ENCODE measurements at places on chromosomes 3 and 15.

DNA sequence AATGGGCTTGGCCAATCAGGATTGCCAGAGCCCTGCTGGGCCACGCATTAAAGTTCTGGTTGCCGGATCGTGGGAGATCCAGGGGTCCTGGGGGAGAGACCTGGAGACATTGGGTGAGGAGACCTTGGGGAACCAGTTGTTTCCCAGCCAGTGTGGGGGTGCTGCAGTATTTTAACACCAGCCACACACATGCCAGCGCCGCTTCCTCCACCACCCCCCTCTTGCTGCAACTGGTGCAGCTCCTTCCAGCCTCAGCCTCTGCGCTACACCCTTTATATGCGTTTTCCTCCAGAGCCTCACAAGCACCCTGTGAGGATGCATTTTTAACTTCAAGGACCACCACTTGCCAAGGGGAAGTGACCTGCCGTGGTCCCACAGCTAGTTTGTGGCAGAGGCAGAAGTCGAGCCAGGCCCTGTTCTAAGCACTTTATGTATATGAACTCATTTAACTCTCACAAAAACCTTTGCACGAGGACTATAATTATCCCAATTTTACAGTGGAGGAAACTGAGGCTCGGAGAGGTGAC lies 29.4 kb upstream of the GRIP2 start:
- DNase-seq: no peak

GRCh38 chr3:121436641-121437040 lies 109.1 kb downstream of the POLQ start:
- no peak for DNase-seq

DNA sequence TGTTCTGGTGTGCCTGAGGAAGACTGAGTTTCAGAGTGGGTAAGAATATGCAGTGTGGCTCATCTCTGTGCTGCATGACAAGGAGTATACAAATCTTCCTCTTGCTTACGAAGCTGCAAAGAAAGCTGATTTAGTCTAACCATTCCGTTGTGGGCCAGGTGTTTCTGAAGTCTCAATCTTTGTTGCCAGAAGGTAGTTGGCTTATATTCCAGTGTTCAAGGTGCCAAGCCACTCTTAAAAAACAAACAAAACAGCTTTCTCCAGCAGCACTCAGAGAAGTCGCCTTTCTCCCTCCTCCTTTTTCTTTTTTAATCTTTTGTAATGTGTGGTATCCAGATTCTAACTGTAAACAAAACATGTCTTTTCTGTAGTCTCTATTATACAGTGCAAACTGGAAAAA lies 872.4 kb downstream of the NAALADL2 start:
- DNase-seq: no peak

GRCh38 chr3:145854499-145854898 lies 306.5 kb downstream of the PLOD2 start:
- no peak for DNase-seq

GRCh38 chr3:73475717-73476116 lies 149.0 kb downstream of the PDZRN3 start:
- DNase-seq: no peak

DNA sequence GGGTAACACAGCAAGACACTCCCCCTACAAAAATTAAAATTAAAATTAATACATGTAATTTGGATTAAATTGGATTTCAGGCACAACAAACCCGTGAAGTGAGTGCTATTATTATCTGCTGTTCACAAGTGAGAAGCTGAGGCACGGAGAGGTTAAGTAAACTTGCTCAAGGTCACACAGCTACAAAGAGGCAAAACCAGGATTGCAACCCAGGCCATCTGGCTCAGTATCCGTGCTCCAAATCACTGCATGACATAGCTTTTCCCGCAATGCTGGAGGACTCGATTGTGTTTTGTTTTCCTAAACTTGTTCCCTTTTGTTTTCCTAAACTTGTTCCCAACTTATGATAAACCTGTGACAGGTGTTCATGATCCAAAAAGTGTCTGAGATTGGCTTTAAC lies 19.9 kb upstream of the C15orf39 start:
- DNase-seq: no peak

- DNase-seq: no peak
These were observed 622.2 kb downstream of the ZPLD1 start for GRCh38 chr3:103057003-103057402.

DNA sequence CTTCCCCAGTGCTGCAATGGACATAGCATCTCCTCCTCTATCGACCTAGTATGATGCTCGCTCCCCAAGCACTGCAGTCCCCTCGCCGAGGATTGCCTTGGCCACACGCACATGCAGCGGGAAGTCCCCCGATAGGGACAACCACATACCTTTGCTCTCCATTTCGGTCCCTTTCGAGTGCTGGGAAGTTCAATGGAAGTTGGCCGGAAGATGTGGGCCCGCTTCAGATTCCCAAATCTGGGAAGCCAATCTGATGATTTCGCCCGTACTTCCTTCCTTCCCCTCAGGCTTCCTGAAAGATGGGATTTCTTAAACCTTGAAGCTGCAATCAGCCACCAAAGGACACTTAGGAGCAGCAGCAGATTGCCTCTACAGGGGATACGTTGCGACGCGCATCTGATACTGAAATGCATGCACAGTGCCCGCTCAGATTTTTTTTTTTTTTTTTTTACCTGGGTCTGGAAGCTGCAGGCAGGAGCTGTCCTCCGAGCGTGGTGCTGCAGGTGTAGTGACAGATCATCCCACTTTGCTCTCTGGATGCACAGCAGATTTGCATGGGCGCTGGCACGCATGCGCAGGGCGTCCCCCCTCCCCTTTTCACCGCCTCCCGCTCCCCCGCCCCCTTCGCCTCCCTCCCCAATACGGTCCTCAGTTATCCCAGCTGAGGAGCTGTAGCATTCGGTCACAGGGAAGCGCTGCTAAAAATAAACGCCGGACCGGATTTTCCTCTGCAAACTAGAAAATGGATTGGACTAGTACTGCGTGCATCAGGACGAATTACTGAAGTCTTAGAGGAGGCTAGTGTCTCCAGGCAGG lies at the start of gene FGF12:
Gene FGF12 (minus strand): TSS at position 510 of the 816 bp plus-strand sequence.
- peak; percentile 57 for DNase-seq

DNA sequence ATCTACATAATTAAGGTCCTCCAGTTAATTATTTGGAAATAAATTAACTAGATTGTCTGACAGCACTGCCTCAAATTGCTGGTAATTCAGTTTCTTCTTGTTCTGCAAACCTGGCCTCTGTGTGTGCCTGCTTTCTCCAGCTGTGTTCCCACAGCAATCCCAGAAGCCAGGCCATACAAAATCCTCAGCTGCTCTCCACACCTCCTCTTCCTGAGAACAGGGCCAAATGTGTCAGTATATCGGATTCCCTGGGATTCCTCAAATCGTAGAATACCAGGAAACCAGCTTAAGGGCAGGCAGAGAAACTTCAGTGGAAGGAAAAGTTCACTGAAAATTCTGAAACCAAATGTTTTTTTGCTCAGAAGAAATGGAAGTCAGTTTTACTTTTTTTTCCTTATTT lies 261.4 kb downstream of the ZMAT3 start:
- peak; percentile 11 for DNase-seq

GRCh38 chr15:29470794-29471193 lies 201.2 kb upstream of the NSMCE3 start:
- no peak for DNase-seq

GRCh38 chr3:67920311-67920710 lies 265.9 kb upstream of the SUCLG2 start:
- DNase-seq: no peak

- peak; percentile 45 for DNase-seq
These were observed 173.6 kb downstream of the KLHL25 start for GRCh38 chr15:85621094-85621493.

DNA sequence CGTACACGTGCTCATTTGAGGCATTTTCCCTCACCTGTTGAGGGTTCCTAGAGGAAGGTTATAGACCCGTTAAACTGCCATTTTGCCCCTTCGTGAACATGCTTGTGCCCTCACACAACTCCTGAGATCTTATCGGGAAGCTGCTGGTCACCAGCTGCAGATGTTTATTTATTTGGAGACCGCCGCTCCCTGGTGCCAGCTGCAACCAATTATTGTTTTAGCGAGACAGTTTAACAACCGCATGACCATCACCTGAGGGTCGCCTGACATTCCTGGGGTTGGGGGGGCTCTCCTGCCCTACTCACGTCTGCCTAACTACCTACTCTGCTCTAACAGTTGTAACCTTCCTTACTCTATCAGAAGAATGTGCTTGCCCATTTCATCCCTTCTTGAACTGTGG lies 292.5 kb downstream of the MCTP2 start:
- DNase-seq: no peak

- peak; percentile 36 for DNase-seq
These were observed 65.6 kb upstream of the MYZAP start for GRCh38 chr15:57526076-57526475.

GRCh38 chr3:51718547-51719409 lies 11.9 kb downstream of the GRM2 start:
- peak; percentile 74 for DNase-seq

- DNase-seq: peak; percentile 50
These were observed 28.6 kb downstream of the SOX14 start for GRCh38 chr3:137792626-137793271.

GRCh38 chr3:150497956-150498355 lies 48.3 kb downstream of the SERP1 start:
- peak; percentile 71 for DNase-seq

GRCh38 chr3:55481744-55482495 lies 5.2 kb downstream of the WNT5A start:
- peak; percentile 51 for DNase-seq

- no peak for DNase-seq
These were observed 4.7 kb upstream of the ARHGEF3 start for GRCh38 chr3:56806407-56806806.

- DNase-seq: no peak
These were observed 195.9 kb downstream of the FOXP1 start for GRCh38 chr3:71387586-71387985.

GRCh38 chr15:25182736-25183445 lies 228.1 kb downstream of the SNRPN start:
- no peak for DNase-seq

- no peak for DNase-seq
These were observed 113.7 kb downstream of the WNT5A start for GRCh38 chr3:55373423-55373822.

DNA sequence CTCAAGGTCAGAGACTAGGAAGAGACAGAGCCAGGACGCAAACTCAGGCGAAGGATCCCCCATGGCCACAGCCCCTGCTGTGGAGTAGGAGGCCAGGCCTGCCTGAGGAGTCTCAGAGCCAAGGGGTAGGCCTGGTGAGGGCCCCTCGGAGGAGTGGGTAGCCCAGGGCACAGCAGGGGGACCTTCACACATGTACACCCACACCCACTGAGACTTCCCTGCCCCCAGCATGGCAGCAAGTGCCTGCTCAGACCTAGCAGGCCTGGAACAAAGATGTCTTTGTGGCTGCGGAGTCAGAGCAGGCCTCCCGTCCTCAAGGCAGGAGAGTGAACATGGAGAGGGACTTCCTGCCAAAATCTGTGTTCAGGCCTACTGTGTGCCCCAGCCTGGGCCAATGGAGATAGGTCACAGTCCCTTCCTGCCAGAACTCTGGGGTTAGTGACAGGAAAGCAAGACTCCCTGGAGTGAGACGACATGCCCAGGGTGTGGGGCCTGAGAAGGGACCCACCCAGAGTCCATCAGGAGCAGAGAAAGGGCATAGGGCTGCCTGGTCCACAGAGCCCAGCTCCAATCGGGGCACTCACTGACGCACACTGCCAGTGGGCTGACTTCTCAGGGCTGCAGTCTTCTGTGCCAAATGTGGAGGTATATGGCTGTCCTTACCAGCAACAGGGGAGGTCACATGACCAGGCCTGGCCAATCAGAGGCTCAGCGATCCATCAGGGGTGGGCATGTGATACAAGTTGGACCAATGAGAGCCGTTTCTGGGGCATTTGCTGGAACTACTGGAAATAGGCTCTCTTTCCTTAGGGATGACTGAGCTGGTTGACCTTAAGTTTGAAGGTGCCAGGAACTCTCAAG lies 2.3 kb downstream of the GRIP2 start:
- no peak for DNase-seq

DNA sequence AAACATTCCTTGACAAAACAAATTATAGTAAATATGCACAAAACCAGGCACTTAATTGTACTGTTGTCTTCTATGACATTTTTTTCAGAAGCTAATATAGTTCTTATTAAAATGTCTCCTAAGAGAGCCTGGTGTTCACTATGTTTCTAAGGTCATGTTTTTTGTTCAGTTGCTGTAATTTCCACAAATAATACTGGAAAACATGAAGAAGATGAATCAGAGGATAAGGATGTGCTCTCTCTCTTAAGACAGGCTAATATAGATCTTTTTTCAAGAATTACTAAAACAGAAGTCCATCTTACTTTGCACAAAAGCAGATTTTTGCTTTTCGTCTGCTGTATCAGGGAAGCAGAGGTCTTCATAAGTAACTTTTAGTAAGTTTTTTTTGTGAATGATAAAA lies 823.0 kb upstream of the NECTIN3 start:
- DNase-seq: no peak

- no peak for DNase-seq
These were observed 19.8 kb upstream of the USP3 start for GRCh38 chr15:63484433-63485186.

DNA sequence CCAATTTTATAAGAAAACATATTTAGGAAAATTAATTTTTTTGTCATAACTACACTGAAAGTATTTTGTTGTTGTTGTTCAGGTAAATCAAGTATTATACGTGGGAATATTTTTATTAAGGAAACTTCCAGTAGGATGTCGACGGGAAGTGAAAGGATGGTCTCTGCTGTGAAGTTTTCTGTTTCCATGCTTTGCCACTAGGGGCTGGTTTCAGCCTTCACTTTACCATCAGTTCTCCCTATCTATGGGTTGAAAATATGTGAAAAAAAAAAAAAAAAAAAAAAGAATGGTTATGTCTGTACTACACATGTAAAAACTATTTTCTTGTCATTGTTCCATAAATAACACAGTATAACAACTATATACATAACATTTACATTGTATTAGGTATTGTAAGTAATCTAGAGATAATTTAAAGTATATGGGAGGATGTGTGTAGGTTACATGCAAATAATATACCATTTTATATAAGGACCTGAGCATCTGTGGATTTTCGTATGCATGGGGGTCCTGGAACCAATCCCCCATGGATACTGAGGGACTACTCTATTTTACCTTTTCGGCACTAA lies 136.7 kb downstream of the SMAD6 start:
- DNase-seq: no peak

DNA sequence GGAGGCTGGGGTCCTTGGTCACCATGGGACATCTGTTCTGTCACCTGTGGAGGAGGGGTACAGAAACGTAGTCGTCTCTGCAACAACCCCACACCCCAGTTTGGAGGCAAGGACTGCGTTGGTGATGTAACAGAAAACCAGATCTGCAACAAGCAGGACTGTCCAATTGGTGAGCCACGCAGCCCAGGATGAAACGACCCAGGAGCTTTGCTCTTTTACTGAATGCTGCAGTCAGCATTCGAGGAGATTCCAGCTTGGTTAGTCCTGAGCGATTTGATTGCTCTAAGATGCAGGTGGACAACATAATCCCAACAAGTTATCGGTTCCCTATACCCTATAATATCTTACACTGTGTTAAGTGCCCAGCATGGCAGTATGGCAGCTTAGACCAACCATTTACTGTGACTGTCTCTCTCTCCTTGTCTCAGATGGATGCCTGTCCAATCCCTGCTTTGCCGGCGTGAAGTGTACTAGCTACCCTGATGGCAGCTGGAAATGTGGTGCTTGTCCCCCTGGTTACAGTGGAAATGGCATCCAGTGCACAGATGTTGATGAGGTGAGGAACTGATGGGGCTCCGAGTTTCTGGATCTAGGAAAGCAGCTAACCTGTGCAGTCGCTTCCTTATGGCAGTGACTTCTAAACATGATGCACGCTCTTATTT lies 7.8 kb downstream of the THBS1 start:
- DNase-seq: no peak
